NCI-H1694 treated with DMSO at 0.1 percent for 48 hours (cell line): ENCODE measurements at places on chromosomes 12 and 14.

DNA sequence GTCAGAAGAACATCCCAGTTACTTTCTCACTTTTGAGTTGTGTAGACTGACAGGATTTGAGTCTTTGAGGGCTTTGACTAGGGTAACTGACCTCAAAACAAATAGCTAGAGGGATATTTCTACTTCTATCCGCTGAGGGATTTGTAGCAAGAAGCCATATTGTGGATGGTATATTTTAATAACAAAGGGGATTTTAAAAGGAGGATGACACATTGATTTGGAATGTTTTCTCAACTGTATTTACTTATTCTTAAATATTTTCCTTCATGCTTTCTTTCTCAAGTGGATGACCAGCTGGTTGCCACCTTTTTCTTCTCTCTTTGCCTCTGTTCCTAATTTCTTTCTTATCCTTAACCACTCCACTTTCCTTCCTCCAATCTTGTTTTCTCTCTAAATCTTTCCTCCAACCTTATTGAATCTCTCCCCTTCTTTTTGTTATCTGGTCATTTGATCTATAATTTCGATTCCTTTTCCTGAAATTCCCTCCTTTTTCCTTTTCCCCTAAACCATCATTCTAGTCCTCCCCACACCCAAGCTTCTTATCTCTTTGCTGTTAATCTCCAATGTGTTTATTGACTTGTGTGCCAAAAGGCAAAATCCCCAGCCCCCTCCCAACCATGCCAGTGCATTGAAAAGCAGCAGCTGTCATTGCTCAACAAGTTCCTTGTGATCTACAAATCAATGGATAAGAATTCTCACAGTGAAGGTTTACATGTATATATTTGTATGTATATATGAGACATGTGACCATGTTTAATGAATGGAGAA is 411.6 kb downstream of the RAD51B start:
- no peak for DNase-seq

- no peak for DNase-seq
These were observed 283.6 kb downstream of the DPF3 start for GRCh38 chr14:72610096-72610830.

- peak; percentile 21 for DNase-seq
These were observed 74.9 kb upstream of the ATP2B1 start for GRCh38 chr12:89783359-89784060.

DNA sequence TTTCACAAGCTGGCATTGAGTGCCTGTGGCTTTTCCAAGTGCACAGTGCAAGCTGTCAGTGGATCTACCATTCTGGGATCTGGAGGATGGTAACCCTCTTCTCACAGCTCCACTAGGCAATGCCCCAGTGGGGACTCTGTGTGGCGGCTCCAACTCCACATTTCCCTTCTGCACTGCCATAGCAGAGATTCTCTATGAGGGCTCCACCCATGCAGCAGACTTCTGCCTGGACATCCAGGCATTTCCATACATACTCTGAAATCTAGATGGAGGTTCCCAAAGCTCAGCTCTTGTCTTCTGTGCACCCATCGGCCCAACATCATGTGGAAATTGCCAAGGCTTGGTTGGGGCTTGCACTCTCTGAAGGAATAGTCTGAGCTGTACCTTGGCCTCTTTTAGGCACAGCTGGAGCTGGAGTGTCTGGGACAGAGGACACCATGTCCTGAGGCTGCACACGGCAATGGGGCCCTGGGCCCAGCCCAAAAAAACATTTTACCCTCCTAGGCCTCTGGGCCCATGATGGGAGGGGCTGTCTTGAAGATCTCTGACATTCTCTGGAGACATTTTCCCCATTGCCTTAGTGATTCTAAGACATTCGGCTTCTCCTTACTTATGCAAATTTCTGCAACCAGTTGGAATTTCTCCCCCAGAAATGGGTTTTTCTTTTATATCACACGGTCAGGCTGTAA is 313.3 kb upstream of the SFSWAP start:
- DNase-seq = no peak

DNA sequence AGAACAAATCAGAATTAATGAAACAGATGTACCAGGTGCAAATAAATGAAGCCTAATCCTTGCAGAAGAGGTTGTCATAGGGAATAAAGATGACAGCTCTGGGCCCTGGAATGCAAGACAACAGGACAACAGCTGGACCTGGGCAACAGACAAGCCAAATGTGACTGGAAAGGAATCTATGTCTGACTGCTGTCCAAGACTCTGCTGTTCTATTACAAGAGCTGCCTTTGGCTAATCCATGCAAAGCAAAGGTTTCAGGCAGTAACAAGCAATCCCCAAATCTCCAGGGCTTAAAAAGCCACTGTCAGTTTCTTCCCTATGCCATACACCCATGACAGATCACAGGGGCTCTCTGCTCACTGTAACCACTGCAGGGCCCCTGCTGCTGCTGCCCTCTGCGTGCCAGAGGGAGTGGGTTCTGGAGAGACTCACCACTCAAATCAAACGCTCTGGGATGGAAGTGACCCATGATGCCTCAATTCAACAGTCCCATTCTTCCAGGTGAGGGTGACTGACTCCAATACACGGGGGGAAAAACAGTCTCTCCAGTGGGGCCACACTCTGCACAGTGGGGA is 218.9 kb upstream of the SFSWAP start:
- DNase-seq = no peak

GRCh38 chr14:69657950-69658355 is 46.6 kb downstream of the SUSD6 start:
- DNase-seq = no peak

- DNase-seq = no peak
These were observed 27.2 kb downstream of the TSPAN8 start for GRCh38 chr12:71130521-71131069.
